Putamen (tissue), 1 donor: ENCODE measurements at places on chromosomes 6 and 20.

DNA sequence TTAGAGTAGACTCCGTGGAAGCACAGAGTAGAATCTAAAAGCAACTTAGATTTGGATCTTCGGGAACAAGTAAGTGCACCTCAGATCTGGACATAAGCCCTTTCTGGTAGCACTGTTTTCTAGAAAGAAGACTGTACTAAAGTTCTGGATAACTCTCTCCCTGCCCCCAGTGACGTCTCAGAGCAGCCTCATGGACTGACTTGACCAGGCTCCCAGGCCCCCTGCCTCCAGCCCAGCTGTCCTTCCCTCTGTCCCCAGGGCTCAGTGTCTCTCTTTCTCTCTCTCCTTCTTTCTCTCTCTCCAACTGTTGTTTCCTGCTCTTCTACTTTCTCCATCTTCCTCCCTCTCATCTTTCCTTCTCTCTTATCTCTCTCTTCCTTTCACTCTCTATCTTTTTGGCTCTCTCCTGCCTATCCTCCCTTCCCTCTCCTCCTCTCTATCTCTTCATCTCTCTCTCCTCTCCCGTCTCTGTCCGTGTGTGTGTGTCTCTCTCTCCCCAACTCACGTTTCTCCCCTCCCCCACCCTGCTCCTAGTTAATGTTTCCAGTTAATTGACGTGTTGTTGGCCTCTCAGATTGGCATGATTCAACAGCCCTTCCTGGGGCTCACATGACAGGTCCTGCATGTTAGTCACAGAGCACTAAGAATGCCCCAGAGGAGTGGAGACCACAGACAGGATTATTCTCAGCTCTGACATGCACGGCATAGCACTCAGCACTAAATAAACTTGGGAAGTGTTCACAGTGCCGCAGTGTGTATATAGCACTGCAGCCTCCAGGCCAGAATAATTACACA is 180.4 kb upstream of the FOXQ1 start:
- DNase-seq: no peak

DNA sequence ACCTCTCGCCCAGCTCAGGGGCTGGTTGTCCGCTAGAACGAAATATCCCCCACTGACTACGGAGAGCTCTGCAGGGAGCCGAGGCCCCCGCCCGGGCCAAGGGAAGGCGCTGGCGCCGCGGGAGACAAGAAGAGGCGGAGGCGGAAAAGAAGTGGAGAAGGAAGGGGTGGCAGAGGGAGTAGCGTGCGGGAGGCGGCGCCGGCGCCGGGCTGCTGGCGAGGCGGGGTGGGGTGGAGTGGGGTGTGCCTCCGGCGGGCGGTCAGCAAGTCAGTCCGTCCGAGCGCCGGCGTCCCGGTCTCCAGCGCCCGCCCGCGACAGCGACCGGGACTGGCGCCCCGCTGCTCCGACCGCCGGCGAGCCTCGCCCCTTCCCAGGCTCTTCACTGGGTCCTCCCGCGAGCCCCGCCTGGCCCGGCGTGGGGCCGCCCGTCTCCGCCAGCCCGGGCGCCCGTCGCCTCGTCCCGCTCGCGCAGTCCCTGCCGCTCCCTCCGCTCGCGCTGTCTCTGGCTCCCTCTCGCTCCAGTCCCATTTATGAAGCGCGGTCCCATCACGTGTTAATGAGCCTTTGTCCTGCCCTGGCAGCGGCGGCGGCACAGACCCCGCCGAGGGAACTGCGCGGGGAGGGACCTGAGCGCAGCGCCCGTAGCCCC is at the start of gene CNR1:
TSS of gene CNR1 (minus strand) at position 504 of the 649 bp plus-strand sequence. CDS start 21,073 bp downstream, outside the sequence.
- no peak for DNase-seq

DNA sequence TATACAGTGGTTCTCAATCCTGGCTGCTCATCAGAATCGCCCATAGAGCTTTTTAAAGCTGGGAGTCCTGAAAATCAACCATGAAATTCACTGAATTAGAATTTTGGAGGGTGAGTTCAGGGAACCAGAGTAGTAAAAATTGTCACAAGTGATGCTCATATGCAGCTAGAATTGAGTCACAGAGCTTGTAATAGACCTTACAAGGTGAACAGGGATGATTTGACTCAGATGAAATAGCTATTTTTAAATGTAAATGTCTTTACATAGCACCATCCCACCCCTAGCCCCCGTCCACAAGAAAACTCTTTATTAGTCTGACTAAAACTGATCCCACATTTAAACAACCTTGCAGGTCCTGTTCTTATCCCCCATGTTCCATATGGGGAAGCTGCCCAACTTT is 531.7 kb downstream of the LMBRD1 start:
- peak; percentile 23 for DNase-seq

- no peak for DNase-seq
Measured at GRCh38 chr6:134584847-134585516, 267.1 kb upstream of the SGK1 start.

- DNase-seq: no peak
Measured at GRCh38 chr6:159695984-159696383, 2.9 kb upstream of the SOD2 start.

- DNase-seq: peak; percentile 7
Measured at GRCh38 chr20:29497261-29497671, 1760.2 kb upstream of the DEFB115 start.

DNA sequence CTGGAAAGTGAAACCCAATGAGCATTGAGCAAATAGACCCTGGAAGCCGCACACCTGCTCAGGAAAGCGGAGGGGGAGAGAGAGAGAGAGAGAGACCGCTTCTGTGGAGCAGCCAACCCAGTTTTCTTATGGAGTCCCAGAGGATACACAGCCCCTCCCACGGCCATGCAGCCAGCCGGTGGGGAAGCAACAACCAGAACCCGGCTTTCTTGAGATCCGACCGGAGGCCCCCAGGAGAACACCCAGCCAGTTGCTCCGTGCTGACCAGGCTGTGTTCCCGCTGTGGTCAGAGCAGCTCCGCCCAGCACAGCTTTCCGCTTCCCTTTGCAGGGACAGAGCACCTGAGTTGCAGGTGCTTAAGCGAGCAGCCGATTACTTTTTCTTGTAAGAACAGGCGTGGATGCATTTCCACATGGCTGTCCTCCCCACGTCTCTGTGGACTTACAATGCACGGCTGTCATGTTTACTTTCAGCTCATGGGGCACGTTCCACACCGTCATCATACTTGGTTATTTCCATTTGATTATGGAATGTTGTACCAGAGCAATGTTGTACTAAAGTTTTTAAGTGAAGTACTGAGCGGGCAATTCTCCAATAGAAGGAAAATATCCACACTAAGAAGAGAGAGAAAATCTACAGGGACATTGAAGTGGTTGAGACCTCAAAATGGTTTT is 381.9 kb downstream of the THBS2 start:
- no peak for DNase-seq

DNA sequence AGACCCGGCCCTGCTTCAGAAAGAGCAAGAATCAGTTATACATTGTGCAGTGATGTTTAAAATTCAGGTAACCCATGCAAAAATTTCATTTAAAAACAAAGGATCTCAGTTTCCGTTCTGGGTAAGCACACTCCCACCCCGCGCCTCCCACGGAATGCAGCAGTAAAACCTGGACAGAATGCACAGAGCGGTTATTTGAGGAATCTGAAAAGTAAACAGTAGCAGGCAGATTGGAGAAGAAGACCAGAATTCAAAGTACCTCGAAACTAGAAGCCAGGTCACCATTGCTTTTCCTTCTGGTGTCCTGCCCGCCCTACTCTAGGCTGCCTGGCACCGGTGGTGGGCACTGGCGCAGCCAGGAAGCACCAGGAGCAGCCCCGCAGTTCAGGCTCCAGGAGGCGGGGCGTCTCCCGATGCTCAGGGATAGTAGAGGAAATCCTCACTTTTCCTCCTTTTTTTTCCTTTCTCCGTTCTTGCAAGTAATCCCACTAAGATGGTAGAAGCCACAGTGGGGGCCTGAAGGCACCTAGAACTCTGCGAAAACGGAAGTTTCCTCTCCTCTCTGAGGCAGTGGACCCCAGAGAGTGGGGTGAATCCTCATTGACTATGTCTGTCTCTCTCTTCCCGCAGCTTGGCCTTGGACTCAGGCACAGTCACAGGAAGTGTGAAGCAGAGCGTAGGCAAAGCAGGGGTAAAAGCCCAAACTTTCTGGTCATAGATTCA is 28.3 kb downstream of the METTL24 start:
- no peak for DNase-seq

DNA sequence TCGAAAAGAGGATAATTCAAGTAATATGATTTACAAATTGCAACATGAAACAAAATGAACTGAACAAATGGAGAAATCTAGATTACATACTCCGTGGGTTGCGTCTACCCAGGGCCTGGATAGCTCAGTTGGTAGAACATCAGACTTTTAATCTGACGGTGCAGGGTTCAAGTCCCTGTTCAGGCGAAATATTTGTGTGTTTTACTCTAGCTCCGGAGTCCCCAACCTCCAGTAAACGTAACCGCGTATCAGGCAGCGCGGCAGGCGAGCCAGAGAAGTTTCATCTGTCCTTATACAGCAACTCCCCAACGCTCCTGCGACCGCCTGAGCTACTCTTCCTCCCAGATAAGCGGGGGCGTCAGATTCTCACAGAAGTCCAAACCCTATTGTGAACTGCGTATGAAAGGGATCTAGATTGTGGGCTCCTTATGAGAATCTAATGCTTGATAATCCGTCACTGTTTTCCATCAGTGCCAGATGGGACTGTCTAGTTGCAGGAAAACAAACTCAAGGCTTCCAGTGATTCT is 176.1 kb downstream of the TRIM27 start:
- DNase-seq: no peak

- no peak for DNase-seq
Measured at GRCh38 chr6:92111386-92111785, 1308.0 kb downstream of the EPHA7 start.

DNA sequence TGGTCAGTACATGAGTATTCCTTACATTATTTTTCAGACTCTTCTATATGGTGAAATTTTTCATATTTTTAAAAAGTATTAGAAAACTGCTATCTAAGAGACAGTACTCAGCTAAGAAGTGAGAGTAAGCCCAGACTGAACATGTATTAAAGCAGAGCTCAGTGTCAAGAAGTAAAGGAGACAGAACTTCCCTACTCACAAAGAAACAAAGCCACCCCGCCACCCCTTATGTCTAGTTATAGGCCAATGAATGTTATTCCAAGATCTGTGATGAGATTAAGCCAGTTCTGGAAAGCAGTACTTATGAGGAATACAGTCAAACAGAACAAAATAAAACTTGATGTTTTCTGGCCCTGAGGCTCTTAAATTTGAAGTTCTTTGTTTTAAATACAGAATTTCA is 114.5 kb downstream of the RNGTT start:
- no peak for DNase-seq

DNA sequence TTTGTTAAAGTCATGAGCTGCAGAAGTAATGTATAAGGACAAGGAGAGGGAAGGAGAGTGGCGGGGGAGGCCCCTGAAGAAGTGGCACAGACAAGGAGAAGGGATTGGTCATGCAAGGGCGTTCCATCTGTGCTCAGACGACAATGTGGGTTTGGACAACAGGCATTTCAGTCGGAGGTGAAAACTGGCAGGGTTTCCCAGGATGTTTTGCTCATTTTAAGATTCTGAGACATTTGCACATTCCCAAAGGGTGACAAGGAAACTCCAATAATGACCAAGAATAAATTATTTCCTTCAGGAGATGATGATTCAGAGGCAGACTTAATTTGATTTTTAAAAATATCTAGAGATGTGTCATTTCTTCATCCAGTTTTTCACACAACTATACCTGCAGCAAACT is 181.8 kb downstream of the HIVEP2 start:
- no peak for DNase-seq

- DNase-seq: no peak
Measured at GRCh38 chr20:7926767-7927166, 13.5 kb downstream of the HAO1 start.

- no peak for DNase-seq
Measured at GRCh38 chr20:4082406-4083097, 67.2 kb upstream of the RNF24 start.

- no peak for DNase-seq
Measured at GRCh38 chr20:37528446-37529213, 954 bp upstream of the BLCAP start.

GRCh38 chr20:24118034-24118433 is 129.5 kb upstream of the GGTLC1 start:
- DNase-seq: no peak

- DNase-seq: no peak
Measured at GRCh38 chr6:6829872-6830685, 241.6 kb downstream of the LY86 start.

GRCh38 chr20:58886546-58886945 is 34.0 kb downstream of the GNAS start:
- DNase-seq: no peak

GRCh38 chr6:32183483-32184083 is 470 bp downstream of the AGER start:
- no peak for DNase-seq

- peak; percentile 73 for DNase-seq
Measured at GRCh38 chr6:99093456-99094190, 145.9 kb upstream of the FBXL4 start.

DNA sequence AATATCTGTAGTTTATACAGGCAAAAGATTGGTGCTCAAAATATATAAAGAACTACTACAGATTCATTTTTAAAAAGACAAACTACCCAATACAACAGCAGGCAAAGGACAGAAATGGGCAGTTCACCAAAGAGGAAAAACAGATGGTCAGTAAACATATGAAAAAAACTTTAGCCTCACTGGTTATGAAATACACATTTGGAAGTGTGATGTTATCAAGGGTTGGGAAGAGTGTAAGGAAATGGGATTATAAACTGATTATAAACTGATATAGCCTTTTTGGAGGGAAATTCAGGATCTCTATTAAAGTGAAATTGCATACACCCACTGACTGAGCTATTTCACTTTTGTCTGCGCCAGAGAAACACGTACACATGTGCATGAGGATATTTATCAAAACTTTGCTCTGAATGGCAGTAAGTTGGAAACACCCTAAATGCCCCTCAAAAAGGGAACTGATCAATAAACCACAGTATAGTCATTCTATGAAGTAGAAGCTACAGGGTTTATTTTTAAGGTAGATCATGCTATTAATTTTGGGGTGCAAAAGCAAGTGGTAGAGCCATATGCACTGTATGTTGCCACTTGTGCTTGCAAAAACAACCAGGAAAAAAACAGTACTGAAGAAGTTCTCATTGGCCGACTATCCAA is 32.2 kb upstream of the ARFGEF2 start:
- DNase-seq: no peak

DNA sequence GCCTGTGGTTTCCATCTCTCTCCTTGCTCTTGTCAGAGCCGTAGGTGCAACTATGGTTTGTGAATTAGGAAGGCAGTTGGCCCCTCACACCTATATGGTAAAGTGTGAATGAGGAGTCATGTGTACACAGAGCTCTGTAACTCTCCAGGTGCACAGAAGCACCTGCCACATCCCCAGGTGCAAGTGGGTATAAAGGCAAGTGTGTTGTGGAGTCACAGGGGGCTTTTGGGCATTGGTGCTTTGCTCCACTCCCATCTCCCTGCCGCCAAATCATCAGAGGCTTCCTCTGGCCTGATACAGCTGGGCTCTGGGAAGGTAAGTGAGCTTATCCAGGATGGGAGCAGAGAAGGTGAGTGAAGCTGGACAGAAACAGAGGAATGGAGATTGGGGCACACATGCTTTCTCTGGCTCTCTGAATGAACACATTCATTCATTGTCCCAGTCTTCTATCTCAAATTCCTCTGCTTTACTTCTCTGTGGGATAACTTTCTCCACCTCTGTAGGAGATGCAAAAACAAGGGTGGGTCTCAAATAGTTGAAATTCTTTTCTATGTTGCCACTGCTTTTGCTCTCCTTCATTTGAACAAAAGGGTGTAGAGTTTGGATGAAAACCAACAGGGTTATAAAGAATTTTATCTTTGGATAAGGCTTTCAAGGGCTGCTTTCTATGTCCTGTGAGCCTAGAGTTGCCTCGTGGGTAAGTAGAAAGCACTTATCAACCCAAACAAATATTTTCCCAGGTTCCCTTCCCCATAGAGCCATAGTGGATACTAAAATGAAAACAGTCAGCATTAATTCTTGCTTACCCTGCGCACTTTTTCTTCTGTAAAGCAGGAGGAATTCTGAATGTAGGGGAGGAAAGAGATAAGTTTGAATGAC is 45.0 kb upstream of the RIPOR2 start:
- DNase-seq: no peak
